GM12892 (cell line): ENCODE measurements at places on chromosomes 7 and 10.

DNA sequence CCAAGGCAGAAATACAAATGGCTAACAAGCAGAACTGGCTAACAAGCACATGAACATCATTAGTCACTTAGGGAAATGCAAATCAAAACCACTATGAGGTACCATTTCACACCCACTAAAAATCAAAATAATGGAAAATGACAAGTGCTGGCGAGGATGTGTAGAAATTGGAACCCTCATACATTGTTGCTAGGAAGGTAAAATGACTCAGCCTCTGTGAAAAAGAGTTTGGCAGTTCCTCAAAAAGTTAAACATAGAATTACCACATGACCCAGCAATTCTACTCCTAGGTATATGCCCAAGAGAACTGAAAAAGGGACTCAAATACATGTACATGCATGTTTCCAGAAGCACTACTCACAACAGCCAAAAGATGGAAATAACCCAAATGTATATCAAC is 52.8 kb upstream of the ANAPC16 start:
- no peak for DNase-seq

DNA sequence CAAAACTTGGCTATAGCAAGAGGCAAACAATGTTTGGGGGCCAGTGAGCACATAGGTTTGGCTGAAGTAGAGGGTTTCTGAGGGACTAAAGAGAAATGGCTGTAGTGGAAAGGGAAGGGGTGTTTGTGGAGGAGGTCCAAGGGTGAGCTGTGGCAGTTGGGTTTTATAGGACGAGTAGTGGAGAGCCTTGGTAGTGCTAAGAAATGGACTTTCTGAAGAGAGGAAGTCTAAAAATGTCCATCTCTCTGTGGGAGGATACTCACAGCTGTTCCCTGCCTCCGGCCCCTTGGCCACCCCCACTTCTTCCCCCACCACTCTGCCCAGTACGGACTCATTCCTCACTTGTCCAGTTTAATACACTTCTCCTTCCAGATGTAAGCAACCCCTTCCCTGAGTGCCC is 64.3 kb downstream of the ZNF22 start:
- no peak for DNase-seq

- no peak for DNase-seq
Measured at GRCh38 chr7:148699782-148700629, 1.3 kb downstream of the CUL1 start.

DNA sequence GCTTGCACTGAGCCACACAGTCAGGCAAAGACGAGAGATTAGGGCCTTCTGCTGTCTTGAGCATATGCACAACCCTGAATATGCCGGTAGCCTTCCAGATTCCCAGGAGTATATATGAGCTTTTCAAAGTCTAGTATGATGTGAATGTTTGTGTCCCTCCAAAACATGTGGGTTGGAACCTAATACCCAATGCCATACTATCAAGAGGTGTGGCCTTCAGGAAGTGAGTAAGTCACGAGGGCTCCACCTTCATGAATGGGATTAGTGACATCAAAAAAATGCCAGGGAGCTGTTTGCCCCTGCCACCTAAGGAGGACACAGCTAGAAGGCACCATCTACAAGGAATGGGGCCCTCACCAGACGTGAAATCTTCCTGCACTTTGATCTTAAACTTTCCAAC is 105.2 kb downstream of the CH25H start:
- DNase-seq, result no peak

GRCh38 chr7:103348452-103348851 is 1.0 kb downstream of the PSMC2 start:
- DNase-seq, result no peak
